Epithelial cell of prostate (primary cell): ENCODE measurements at places on chromosomes 16 and 17.

- DNase-seq: no peak
Observed at GRCh38 chr16:75763204-75763603, 36.9 kb upstream of the CPHXL start.

DNA sequence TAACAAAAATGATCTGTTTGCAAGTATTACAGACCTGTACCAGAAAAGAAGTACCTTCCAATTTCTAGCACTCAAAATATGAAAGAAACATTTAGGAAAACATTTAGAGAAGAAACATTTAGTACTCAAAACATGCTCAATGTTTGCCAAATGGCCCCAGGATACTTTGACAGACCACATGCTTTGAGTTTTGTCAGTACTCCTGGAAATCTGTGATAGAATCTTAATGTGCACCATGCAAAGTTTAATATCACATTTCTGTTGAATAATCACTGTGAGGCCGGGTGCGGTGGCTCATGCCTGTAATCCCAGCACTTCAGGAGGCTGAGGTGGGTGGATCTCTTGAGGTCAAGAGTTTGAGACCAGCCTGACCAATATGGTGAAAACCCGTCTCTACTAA, 8.5 kb upstream of the ZC3H7A start:
- DNase-seq: no peak

GRCh38 chr16:13441675-13442074, 478.3 kb upstream of the ERCC4 start:
- DNase-seq: no peak

- no peak for DNase-seq
Observed at GRCh38 chr17:51200846-51201245, 34.6 kb downstream of the NME2 start.

DNA sequence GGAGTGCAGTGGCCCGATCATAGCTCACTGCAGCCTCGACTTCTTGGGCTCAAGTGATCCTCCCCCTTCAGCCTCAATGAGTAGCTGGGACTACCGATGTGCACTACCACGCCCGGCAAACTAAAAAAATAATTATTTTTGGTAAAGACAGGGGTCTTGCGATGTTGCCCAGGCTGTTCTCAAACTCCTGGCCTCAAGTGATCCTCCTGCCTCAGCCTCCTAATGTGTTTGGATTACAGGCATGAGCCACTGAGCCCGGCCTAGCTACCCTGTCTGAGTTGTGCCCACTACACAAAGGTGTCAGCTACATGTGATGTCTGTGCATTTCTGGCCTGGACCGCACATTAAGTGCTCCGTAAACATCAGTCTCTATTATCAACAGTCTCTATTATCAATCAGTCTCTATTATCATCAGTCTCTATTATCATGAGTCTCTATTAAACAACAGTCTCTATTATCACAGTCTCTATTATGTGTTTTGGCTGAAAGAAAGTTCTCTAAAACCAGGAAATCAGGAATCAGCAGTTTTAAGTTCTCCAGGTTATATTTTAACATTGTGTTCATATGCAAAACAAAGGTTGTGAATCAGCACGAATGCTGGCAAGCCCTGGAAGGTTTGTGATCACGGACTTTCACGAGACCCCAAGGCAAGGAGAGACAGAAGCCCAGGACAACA, 721 bp upstream of the WWOX start:
- no peak for DNase-seq

GRCh38 chr16:23342083-23342640, 40.1 kb downstream of the SCNN1B start:
- no peak for DNase-seq

- DNase-seq: no peak
Observed at GRCh38 chr17:50297407-50297865, 23.2 kb downstream of the TMEM92 start.

- no peak for DNase-seq
Observed at GRCh38 chr17:55259684-55260111, 5.1 kb upstream of the HLF start.

- DNase-seq: no peak
Observed at GRCh38 chr17:40018211-40019121, 3.2 kb downstream of the CSF3 start.

- DNase-seq: no peak
Observed at GRCh38 chr16:56610017-56610608, 1.7 kb downstream of the MT2A start.

DNA sequence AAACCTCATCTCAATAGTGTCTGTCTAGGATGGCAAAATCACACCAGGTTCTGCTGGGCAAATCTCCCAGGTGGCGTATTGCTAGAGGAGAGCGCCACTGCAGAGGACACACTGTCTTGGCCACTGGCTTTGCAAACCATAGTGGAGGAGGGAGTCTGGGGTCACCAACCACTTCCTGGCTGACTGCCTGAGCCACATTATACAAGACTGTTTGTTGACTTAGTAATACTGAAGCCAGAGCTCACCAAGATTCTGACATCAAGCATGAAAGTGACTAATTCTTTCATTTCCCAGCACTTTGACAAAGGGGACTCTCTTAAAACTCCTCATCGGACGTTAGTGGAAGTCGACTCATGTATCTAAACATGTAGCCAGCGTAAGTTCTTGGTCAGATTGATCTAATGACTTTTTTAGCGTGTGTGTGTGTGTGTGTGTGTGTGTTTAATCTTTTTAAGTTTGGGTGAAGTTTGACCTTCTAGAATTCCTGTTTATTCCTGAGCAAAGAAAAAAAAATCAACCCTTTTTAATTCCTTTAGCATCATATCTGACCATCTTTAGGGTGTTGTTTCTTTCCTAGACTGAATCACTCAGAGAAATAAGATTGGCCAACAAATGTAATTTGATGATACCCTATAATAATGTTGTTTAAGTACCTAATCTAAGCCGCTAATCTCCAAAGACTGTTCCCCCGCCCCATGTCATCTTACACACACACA, 13.7 kb downstream of the PITPNC1 start:
- peak; percentile 82 for DNase-seq

DNA sequence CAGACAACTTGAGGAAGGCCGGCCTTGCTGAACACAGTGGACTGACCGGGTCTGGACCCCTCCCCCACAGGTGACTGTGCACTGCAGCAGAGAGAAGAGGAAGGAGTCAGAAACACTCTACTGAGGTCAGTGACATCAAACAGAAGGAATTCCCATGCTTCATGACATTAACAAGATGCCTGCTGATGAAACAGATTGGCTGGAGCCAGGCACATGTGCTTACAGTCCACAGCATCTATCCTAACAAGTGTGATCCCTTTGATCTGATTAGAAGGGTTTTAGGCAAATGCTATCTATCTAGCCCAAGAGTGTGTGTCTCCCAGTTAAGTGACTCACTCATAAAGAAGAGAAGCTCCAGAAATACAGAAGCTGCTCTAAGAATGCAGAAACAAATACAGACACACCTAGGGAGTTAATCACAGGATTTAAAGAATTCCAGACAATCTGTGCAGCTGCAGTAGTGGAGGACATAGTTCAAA, 90.2 kb downstream of the SYCE1L start:
- DNase-seq: no peak

DNA sequence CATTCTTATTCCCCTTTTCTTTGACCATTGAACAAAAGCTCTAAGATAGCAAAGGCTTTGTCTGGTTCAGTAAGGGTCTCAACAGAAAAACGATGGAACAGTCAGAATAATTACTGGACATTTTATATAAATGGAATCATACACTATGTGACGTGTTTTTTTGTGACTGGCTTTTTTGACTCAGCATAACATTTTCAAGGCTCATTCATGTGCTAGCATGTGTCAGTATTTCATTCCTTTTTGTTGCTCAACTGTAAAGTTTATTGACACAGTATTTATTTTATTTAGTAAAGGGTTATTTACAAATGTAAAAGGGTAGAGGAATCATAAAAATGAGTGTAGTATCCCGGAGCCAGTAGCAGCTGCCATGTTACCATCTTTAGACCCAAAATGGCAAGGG, 226.2 kb downstream of the CDRT15L2 start:
- peak; percentile 3 for DNase-seq

DNA sequence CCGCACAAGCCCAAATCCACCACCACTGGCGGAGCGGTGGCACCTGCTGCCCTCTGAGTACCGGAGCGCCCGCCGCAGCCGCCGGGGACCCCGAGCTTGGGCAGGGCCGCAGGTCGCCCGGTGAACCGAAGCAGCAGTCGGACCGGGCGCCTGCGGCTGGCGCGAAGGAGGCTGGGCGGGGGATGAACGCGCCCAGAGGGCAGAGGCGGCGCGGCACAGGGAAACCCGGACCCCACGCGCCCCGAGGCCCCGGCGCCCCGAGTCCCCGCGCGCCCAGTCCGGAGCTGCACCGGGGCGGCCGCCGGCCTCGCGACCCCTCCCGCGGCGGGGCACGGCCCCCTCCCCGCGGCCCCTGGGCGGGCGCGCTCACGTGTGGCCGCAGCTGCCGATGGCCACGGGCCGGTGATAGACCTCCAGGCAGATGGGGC, 393 bp downstream of the RNF166 start:
- DNase-seq: no peak
